ENCODE measurements at places on chromosomes 1 and 21.

- no peak for DNase-seq
Observed at GRCh38 chr1:90768098-90768497, 51.0 kb upstream of the BARHL2 start.

DNA sequence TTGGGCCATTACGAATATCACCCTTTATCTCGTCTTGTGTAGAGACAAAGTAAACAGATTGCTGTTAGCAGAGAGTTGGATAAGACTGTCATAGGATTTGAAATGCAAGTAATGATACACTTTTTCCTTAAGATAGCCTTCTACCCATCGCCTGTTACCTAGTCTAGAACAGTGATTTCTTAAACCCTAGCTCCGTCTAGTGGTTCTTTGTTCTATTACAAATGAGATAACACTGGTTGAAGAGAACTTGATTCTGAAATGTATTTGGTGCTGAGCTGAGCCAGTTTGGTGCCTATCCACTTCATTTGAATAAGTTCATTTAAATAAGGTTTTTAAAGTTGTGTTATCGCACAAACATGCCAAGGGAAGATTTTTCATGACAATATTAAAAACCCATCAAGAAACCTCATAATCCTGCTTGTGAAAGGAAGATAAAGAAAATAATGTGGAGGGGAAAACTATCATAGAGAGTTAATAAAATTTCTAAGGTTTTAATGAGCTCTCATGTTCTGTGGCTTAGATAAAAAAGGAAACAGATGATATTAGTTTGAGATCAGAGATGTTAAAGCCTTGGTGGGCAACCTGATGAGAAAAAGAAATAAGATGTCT is 1.5 kb upstream of the KCNH1 start:
- DNase-seq, result no peak

- DNase-seq, result peak; percentile 56
Observed at GRCh38 chr1:9376886-9377333, 84.2 kb downstream of the SPSB1 start.

DNA sequence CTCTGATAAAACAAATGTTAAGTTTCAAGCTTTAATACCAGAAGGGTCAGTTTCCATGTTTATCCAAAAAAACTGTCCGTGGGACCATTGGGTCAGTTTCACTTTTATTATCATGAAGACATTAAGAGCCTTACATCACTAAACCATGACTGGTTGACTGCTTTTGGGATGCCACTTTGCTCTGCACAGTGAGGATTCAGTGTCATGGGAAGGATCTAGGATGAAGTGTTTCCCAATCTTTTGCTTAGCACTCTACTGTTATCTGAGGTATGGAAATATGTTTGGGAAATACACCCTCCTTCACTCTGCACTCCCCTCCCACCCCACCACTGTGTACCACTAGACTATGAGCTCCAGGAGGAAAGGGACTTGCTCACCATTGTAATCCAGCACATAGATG is 16.3 kb downstream of the RPS6KC1 start:
- DNase-seq, result no peak

- DNase-seq, result no peak
Observed at GRCh38 chr1:60273185-60273584, 199.6 kb upstream of the C1orf87 start.
